ENCODE measurements at places on chromosomes 13 and 19.

DNA sequence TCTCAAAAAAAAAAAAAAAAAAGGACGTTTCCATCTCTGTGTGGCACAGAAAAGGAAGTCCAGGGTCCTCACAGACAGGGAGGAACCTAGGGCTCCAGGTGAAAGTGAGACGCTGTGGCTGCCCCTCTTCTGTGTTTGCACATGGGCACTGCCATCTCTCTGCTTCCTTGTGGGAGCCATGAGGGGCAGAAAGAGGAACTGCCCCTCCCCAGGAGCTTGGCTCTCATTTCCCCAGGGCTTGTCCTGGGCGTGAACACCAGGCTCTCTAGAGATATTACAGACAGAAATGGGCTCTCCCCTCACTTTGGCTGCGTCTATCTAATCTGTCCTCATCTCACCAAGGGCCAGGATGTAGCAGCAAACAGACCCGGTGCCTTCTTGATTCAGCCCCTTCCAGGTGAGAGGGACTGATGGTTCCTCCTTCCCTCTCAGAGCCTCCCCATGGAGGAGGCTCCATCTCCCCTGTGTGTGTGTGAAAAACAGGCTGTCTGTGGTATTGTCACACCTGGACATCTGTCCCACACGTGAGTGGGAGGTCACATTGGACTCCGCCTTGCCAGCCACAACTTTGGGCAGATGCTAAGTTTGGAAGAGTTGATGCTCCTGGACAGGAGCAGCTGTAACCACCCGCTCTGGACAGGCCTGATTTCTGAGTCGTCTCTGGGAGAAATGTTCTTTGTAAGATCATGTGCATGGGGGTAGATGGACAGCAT, 840 bp upstream of the LILRA4 start:
- DNase-seq: peak; percentile 54

DNA sequence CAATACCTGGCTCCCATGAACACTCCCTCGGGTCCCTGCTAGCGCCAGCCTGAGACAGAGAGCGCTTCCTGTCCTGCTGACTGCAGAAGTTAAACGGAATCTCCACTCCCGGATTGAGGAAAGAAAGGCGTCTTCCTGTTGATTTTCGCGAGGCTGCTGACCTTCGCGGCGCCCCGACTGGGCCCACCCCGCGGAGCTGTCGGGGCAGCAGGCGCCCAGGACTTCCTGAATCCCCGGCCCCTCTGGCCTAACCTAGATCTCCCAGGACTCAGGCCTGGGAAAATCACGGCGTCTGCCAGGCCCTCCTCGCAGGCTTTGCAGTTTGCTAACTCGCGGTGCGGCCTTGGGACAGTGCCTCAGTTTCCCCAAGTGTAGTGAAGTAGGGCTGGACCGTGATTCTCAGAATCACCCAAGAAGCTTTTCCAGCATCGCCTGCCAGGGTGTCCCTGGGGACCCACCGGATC, 108.8 kb downstream of the KCTD15 start:
- no peak for DNase-seq

GRCh38 chr13:76756451-76756850, 129.8 kb downstream of the KCTD12 start:
- peak; percentile 44 for DNase-seq

DNA sequence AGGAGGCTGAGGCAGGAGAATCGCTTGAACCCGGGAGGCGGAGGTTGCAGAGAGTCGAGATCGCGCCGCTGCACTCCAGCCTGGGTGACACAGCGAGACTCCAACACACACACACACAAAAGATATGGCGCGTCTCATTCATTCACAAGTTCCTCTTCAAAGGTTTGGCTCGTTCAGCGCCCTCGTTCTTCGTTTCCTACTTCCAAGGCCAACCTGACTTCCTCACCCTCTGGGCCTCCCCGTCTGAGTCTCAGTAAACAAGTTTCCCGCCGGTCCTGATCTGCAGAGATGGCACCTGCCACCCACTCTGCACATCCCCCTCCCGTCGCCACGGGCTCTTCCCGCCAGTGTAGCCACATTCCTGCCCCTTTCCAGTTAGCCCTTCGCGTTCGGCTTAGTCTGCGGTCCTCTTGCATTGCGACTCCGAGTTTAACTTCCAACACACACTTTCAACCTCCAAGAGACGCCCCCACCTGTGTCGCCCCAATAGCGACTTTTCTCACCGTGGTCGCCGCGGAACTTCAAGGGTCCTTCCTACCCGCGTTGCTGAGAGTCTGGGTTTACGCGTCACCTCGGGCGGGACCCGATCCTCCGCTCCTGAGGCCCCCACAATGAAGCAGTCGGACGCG, 1.3 kb upstream of the BSG start:
- peak; percentile 77 for DNase-seq

GRCh38 chr19:9073806-9074205, 13.1 kb upstream of the OR1M1 start:
- DNase-seq: no peak
